ENCODE measurements at places on chromosomes 5 and 9. TPM values are rescaled to one million over a fixed set of nuclear protein-coding genes. Genes with fewer than 3 reads are reported as not detected.
A peak's percentile ranks its signal among the peaks of the same experiment; 100 is the strongest.

DNA sequence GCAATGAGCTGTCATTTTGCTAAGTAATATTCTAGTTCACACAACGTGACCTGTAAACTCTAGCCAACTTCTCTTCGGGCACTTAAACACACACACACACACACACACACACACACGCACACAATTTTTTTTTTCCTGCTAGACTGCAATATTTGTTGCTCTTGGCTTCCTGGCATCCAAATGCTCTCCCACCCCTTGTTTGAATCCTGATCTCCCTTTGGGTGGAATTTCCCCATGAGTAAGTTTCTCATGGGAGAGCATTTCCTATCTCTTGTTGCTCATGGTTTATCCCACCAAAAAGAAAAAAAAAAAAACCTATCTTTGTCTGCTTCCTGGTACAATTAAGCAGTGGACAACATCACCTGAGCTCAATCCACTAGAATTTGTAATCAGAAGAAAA is 54.7 kb upstream of the TSLP start:
- DNase-seq, result no peak

DNA sequence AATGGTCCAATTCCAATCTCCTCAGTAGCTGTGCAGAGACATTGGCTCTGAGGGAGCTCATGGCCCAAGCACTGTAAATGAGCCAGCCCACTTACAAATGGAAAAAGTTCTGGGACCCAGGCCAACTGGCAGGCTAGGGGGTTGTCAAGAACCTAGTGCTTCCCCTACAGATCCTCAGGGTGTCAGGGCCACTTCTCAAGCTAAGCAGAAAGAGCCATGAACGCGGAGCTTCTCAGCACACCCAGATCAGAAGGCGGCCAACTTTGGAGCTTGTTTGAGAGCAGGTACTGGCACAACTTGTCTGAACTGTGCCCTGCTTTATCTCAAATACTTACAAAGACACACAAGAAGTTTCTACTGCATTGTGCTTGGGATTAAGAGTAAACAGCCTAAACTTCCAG is 17.5 kb downstream of the TLE1 start:
- peak; percentile 74 for DNase-seq

GRCh38 chr9:134294153-134295071 is 31.8 kb upstream of the RXRA start:
- DNase-seq, result no peak

- no peak for DNase-seq
These were observed at the start of gene SMIM33 for GRCh38 chr5:139470821-139471300. Gene SMIM33 (plus strand): TSS chr5:139471004. CDS start chr5:139471122, 118 bp downstream.

DNA sequence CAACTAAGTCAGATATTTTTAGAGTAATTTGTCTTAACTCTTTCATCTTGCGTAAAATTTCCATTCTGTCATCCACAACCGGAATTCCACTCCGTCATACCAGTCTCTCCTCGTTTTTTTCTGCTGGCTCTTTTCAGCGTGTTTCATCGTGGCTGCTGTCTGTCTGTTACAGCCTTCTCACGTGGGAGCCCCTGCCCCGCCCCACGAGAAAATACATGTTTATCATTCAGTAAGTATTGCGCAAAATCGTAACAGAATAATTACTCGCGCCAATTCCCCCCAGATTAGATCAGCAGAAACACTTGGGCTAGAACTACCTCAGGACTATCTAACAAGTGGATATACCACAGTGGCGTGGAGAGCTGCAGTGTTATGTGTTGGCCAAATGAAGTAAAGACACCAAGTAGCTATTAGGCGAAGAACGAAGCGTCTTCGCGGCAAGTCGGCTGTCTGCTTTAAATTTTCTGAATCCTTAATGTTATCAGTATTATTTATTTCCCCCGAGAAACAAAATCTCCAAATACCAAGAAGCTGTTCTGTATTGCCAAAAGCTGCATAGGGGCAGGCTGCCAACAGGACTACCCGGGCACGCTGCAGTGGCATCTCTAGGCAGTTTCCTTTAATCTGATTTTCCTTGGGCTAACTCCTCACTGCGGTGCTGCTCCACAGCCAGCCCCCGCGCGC is 566 bp upstream of the FOCAD start:
- no peak for DNase-seq

DNA sequence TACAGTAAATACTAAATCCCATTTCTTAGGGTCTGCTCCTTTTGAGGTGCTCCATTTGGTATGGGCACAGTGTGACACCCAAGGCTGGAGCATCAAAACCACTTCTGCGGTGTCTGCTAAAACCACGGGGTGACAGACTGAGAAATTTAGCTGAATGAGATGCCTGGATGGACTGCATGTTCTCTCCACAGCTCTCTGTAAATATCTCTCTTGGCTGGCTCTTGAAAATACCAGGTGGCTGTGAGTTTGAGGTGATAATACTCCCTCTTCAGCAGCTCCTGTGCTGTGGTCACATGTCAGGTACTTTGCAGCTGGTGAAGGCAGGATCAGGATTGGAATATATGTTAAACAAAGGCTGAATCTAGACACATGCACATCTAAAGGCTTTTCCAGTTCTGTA is 93.7 kb upstream of the SIMC1 start:
- DNase-seq, result no peak

DNA sequence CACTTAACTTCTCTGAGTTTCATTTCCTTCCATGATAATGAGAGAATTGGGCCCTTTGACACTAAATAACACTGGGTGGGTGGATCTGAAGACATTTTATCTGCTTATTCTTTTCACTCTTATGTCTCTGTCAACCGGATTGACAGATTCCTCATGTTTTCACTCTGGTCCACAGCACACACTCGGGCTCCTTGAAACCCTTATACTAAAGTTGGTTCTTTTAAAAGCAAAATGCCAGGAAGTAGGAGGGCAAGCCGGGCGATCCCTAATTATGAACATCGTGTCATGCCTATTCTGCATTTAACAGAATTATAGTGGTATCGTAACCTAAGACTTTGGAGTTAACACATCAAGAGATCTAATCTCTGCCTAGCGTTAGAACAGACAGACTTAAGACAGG is 28.2 kb upstream of the CREBRF start:
- DNase-seq, result no peak

DNA sequence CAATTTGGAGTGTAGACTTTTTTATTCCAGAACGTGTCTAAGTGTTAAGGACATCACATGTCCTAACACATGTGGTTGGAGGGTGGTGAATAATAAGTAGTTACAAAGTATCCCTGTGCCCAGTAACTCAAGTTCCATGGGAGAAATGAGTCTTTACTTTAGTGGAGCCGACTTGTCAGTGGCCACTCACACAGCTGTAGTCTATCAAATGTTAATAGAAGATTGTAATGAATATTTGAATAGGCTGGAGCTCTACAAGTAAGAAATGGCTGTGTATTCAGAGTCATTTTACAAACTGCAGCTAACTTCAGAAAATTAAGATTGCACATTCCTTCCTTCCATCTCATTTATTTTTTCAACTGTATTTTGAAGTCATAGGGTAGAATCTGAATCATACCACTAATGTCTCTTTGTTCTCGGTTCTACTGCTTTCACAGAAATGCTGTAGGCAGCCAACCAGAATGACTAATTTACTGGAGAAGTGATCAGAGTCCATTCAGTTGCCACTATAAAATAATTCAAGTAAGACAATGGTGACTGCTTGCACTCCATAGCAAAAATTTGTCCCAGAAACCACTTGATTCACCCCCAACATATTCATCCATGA is 394.8 kb downstream of the NR2F1-AS1 start:
- no peak for DNase-seq

DNA sequence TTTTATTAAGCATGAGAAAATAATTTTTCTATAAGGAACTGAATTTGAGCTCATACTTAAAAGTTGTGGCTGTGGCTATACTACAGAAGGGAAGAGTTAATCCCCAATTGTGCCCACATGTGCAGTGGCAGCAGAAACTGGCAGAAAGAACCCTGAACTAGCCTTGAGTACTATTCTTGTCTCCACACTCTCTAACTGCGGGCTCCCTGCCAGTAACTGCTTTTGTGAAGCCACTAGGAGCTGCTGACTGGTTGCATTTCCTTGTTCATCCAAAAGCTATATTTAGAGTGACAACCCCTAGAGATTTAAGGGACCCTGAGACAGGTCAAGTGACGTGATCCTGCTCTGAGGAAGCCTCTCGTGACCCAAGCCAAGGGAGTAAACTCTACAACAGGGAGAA is 238.6 kb downstream of the ELAVL2 start:
- DNase-seq, result no peak

- no peak for DNase-seq
These were observed 155.8 kb downstream of the MLLT3 start for GRCh38 chr9:20466328-20467008.

DNA sequence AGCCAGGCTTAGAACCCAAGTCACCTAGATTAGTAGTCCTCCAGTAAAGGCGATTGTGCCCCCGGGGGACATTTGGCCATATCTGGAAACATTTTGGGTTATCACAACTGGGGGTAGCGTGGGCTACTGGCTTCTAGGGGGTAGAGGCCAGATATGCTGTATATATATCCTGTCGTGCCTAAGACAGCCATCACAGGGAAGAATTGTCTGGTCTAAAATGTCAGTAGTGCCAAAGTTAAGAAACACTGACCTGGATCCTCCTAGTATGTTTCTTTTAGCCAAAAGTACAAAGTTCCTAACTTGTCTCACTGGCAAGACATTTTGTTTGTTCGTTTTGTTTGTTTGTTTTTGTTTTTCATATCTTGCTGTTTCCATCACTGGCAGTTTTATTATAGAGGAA is 13.8 kb downstream of the RABEPK start:
- DNase-seq, result no peak

- no peak for DNase-seq
These were observed 9.8 kb upstream of the CORO2A start for GRCh38 chr9:98202252-98202651.

DNA sequence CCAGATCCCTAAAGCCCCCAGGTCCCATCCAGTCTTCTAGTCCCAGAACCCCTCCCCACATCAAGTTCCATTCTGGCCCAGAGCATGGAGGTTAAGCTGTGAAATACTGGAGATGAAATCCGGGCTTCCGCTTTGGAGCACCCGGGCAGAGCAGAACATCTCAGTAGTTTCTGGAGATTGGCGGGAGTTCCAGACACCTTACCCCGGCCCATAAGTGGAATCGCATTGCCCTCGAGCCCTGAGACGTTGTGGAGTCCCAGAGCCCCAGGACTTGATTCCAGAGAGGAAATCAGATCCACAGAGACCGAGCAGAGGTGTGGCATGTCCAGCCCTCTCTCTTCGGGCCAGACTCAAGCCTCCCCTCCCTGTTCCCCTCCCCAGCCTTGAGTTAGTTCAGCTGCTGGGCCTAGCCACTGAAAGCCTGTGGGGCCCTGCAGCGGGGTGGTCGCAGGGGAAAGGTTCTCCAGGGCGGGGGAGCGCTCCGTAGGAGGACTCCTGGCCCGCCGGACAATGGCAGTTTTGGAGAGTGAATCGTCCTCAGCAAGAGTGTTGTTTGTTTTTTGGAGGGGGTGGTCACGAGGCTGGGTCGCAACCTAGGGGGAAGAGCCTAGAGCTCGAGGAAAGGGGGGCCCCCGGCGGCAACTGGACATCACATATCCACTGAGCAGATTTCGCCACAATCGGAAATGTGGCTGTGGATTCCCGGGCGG is 1.0 kb upstream of the PAX5 start:
- DNase-seq, result no peak

DNA sequence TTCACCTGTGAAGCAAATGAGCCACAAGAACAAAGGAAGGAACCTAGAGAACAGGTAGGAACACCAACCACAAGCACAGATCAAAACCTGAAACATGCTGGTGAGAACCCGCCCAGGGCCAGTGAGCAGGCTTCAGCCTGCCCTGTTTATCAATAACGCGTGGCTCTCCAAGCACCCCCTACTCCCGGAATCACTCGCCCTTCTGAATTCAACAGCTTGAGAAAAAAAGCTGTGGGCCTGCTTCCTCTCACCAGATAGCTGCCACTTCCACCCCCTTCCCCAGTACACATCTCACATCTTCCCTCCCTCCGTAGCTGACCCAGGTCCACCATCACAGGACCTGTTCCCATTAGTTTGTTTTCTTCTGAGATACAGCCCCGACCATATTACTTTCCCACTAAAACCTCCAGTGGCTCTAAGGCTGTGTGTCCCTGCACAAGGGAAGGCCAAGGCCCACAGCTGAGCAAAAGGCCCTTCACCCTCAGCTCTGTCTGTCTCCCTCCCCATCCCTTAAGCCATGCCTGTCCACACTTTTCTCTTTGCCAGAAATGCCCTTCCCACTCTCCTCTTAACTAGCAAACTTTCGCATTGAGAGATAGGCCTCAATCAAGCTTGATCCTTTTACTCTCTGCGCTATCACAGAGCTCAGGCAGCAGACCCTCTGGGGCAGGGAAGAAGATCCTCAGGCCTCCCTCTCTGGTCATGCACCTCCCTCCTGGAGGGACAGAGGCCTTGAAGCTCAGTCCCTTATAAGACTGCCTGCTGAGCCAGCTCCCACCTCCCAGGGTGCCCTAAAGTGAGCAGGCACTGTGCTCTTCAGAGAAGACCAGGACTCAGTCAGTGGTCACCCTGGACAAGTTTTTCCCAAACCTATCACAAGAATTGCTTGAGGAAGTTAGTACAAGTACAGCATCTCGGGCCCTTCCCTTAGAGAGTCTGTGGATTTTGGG is 30.1 kb downstream of the B4GALT1 start:
- no peak for DNase-seq

GRCh38 chr9:131113655-131114054 is 11.7 kb upstream of the NUP214 start:
- DNase-seq, result no peak

- no peak for DNase-seq
These were observed 334.4 kb upstream of the ACTBL2 start for GRCh38 chr5:57817001-57817453.

- DNase-seq, result no peak
These were observed 50.9 kb downstream of the CERT1 start for GRCh38 chr5:75460532-75460931.

DNA sequence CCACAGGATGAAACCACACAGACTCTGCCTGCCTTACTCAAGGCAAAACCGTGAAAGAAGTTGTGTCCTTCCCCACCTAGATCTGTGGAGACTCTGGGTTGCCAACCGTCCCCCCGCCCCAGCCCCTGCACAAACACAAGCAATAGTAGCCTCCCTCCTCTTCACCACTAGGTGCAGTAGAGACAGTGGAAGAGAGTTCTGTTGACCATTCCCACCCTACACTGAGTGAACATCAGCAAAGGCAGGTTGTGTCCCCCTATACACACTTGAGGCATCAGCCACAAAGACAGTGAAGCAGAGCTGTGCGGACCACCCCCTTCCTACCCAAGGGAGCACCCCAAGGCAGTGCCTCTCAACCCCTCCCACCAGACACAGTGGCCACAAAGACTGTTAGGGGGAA is 223.7 kb upstream of the NFIL3 start:
- no peak for DNase-seq

The CCDC152 gene
- 3.3 TPM for total RNA-seq

The SAPCD2 gene
- total RNA-seq, result 3.2 TPM

The GAPVD1 gene
- total RNA-seq, result 77.6 TPM

The SCAI gene
- 25.1 TPM for total RNA-seq

The NDFIP1 gene
- 86.2 TPM for total RNA-seq

The ZNF346 gene
- total RNA-seq, result 21.8 TPM

The PPP3R2 gene
- total RNA-seq, result 0.21 TPM

The NR2F1 gene
- total RNA-seq, result 64.8 TPM

The ALDOB gene
- not detected for total RNA-seq

The TICAM2 gene
- total RNA-seq, result 11.9 TPM

The SAXO1 gene
- 0.21 TPM for total RNA-seq

The FAM151B gene
- total RNA-seq, result 17.7 TPM

The EHMT1 gene
- total RNA-seq, result 48.6 TPM

The PKD2L2 gene
- total RNA-seq, result 0.21 TPM

Data from urinary bladder (tissue), 4 donors.